ENCODE measurements at places on chromosomes 16 and 17.

DNA sequence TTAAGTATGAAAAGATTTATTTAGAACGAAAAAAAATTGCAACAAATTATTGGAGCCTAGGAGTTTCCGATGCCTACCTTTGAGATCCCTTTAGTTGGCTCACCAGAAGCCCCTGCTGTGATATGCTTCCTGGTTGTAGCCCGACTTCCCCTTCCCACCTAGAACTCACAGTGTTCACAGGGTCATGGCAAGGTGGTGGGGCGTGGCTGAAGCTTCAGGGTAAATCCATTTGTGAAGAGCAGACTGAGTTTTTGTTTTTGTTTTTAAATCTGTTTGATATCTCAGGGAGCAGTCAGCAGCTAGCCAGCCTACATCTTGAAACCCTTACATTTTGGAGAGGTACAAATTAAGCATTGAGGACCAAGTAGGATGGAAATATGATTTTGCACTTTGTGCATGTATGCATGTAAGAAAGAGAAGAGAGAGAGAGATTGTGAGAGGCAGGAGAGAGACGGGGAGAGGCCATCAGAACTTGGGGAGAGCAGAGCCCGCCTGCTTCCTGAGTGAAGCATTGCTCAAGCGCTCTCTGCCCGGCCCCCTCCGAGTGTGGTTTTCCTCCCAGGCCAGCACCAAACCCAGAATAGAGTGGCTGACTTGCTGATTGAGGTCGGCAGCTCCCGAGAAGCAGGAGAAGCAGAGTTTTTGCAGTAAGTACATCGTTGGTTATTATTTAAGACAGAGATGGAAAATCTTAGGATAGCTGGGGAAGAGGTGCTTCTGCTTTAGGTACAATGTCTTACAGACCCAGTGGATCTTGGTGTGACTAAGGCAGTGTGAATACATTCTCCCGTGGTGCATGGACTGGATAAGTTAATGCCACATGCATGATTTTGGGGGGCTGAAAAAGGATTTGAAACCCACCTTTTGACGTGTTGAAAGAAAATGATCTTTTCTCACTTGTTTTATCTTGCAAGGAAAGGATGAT, 64.2 kb downstream of the SPECC1 start:
- no peak for DNase-seq

DNA sequence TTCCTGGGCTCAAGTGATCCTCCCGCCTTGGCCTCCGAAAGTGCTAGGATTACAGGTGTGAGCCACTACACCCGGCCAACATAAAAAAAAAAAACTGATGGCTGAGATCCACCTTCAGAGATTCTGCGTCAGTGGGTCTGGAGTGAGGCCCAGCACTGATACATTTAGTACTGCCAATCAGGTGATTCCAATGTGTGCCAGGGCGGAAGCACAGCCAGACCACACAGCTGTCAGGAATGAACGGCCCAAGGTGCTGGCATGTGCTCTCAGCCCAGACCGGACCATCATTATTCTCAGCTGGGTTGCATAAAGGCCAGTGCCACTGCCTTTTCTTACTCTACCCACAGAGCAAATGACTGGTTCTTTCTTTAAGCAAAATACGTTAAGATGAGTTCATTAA, 1.2 kb upstream of the BCO1 start:
- no peak for DNase-seq

- no peak for DNase-seq
Measured at GRCh38 chr17:18371455-18371854, 6.1 kb upstream of the EVPLL start.

- no peak for DNase-seq
Measured at GRCh38 chr16:62954144-62955032, 918.1 kb upstream of the CDH8 start.

GRCh38 chr17:27458524-27458908, 2.3 kb downstream of the KSR1 start:
- no peak for DNase-seq

GRCh38 chr17:77863814-77864161, 94.7 kb upstream of the TNRC6C start:
- no peak for DNase-seq

DNA sequence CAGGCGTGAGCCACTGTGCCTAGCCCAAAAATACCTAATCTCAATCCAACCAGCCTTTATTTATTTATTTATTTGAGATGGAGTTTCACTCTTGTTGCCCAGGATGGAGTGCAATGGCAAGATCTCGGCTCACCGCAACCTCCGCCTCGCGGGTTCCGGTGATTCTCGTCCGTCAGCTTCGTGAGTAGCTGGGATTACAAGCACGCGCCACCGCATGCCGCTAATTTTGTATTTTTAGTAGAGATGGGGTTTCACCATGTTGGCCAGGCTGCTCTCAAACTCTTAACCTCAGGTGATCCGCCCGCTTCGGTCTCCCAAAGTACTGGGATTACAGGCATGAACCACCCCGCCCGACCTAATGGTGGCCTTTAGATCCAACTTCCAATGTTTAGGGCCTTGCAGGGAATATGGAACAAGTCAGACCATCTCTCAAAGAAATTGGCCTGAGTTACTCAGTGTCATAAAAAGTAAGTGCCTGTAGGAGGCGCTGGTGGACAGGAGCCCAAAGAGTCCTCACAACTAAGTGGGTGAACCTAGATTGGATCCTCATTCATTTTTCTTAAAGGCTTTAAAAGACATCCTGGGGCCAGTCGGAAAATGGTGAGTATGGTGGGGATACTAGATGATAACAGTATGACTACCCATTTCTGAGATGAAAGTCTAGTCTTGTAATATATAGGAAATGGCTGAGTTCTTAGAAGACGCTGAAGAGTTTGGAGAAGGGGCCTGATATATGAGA, 4.6 kb downstream of the ZSCAN10 start:
- peak; percentile 51 for DNase-seq

DNA sequence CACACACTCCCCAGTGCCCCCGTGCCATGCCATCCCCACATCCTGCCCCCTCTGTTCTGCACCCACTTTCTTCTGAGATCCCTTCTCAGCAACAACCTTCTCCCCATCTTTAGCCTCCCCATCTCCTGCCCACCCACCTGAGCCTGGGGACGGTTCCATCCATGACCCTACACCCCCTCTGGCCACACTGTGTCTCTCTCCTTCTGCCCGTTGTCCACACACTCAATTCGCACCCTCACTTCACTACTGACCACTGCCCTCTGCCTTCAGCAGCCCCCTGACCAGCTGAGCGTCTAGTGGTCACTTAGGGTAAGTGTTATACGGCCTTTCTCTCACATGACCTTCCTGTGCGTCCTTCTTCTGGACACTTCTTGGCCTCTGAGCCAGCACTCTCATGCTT, 6.1 kb downstream of the ARHGAP27 start:
- DNase-seq: no peak

- no peak for DNase-seq
Measured at GRCh38 chr16:252366-253337, 18.0 kb downstream of the FAM234A start.

DNA sequence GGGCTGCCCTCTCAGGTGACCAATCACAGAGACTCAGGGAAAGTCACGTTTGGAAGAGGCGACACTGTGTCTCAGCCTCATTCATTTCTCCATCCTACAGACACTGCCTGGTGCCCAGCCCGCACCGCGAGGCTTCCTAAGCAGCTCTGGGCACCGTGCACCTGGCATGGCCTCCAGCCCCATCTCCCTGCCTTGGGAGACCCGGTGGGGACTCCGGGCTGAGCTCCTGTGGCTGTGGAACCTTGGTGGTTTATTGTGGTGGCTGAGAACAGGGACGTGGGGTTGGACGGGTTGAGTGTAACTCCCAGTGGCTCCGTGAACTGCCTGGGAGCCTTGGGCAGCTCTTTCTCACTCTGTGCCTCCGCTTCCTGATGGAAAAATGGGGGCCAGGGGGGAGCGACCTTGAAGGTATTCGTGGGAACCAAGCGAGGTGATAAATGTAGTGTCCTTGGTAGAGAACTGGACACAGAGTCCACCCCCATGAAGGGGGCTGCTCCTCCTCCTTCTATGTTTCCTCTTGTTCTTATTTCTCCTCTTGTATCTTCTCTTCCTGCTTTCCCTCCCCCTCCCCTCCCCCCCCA, 215.4 kb downstream of the SEC14L1 start:
- DNase-seq: peak; percentile 64

DNA sequence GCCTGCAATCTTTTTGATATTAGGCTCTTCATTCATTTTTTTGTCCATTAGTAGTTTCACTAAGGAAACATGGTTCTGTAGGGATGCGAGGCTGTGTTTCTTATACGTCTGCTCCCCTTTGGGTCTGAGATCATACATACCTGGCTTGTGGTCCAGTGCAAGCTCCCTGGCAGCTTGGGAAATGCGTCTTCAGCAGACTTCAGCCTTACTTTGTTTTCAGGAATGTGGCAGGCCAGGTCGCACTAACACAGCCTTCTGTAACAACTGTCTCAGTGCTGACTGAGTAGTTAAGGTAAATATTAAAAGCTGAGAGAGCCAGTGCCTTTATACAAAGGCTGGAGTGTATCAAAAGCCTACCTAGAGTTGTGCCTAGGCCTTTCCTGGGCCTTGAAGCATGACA, 970.5 kb upstream of the EEF2KMT start:
- DNase-seq: no peak

GRCh38 chr17:46100590-46100989, 92.6 kb downstream of the KANSL1 start:
- DNase-seq: no peak

DNA sequence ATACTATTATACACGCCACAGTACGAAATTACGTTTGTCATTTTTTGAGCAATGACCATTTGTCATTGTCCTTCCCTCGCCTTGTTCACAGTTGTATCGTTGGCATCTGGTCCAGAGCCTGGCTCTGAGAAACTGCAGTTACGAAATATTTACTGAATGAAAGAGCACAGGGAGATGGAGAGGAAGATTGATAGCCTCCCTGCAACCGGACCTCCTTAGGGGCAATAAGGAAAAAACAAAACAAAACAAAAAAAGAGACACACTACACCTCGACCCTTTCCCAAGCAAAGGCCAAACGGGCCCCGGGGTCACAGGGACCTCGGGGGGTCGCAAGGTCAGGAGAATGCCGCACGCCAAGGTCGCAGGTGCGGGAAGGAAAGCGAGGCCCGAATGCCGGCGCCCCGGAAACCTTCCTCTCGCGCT, 857 bp downstream of the GOT2 start:
- DNase-seq: peak; percentile 20

GRCh38 chr17:4136373-4136772, 6.5 kb downstream of the ZZEF1 start:
- no peak for DNase-seq

GRCh38 chr17:8212312-8213180, 2.2 kb upstream of the AURKB start:
- DNase-seq: no peak

- DNase-seq: peak; percentile 32
Measured at GRCh38 chr17:45702666-45703266, 81.4 kb upstream of the CRHR1 start.

GRCh38 chr16:88202207-88202745, 180.5 kb upstream of the ZNF469 start:
- DNase-seq: no peak

DNA sequence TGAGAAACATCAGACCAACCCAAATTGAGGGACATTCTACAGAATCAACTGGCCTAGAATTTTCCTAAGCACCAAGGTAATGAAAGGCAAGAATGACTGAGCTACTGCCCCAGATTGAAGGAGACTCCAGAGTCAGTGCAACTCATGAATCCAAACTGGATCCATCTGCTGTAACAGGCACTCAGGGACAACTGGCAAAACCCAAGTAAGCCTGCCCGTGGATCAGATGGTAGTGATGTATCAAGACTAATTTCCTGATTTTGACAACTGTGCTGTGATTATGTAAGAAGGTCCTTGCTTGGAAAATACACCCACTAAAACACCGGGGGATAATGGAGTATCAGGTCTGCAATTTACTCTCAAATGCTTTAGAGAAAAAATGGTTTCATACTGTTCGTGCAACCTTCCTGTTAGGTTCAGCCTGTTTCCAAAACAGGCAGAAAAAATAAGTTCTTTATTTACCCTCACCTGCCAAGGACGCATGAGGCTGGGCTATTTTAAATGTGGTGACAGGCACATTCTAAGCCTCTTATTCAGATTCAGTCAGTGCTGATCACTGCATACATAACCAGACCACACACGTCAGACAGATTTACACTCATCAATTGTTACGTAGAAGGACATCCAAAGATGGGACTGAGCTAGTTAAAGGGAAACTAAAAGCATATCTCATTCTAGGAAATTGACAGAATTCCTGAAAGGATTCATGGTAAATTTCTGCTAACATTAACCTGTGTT, 7.0 kb downstream of the MBTPS1 start:
- DNase-seq: peak; percentile 9

DNA sequence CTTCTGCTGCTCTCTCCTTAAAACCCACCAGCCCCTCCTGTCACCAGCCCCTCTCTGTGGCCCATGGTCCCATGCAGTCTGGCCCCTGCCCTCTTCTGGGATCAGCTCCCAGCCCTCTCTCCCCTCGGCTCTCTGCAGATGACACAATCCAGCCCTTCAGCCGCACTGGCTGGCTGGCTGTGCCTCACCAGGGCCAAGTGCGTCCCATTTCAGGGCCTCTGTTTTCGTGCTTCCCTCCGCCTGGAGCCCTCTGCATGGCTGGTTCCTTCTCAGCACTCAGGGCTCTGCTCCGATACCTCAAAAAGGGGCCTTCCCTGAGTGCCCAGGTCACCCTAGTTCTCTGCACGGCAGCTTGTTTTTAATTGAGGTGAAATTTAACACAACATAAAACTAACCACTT, 124.3 kb downstream of the SOCS1 start:
- no peak for DNase-seq

GRCh38 chr16:51753467-51754127, 602.5 kb upstream of the SALL1 start:
- no peak for DNase-seq

DNA sequence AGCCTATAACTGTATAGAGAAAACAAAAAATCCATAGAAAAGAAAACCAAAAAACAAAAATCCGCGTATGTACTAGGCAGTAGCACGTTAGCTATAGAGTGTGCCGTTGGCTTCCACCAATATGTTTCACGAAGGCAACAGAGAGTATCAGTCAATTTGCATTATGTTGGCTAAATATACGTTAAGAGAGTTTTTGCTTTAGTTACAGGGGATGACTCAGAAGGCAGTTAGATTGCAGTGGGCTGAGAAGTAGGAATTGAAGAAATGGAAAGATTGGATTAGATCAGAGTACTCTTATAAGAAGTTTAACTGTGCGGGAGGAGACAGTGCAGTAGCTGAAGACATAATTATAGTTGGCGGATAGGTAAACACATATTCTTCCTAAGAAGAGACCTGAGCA, 911 bp upstream of the NACA2 start:
- no peak for DNase-seq

- DNase-seq: no peak
Measured at GRCh38 chr16:86995456-86995855, 321.7 kb downstream of the C16orf95 start.

DNA sequence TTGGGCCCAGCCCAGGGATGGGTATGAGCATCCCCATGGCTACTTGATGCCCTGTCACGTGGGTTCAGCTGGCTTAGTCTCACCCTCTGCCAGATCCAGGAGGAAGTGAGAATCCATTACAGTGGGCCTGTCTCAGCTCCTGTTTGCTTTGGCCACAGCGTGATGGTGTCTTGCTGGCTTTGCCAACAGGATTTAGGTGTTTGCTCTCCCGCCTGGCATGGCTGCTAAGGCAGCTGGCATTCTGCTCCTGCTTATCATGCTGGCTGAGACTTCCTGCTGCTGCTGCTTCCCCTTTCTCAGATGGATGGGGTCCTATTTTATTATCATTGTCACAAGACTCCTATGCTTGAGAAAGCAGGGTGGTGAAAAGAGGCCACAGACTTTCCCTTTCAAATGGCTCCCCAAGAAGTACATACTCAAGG, 28.3 kb upstream of the HOXB13 start:
- no peak for DNase-seq

- peak; percentile 93 for DNase-seq
Measured at GRCh38 chr16:27748868-27749546, 199.1 kb downstream of the KATNIP start.

- DNase-seq: no peak
Measured at GRCh38 chr17:9023392-9024218, 2.3 kb downstream of the NTN1 start.

GRCh38 chr17:44067545-44067940, 1.1 kb upstream of the LSM12 start:
- DNase-seq: no peak
